A549 treated with Hydrocortisone at 1 μM for 4 hours (cell line): ENCODE measurements at places on chromosomes 1 and 21. TPM values are rescaled to one million over a fixed set of nuclear protein-coding genes. Genes with fewer than 3 reads are reported as not detected.

Gene HPCAL4
- total RNA-seq = 0.14 to 0.39 TPM (median 0.22 TPM) in 5 replicates

Gene TNFRSF8
- 0.05 to 0.15 TPM (median 0.06 TPM) in 5 replicates for total RNA-seq

Gene VANGL2
- 0.55 to 1.0 TPM (median 0.76 TPM) in 5 replicates for total RNA-seq

Gene ADAMTS5
- not detected in 5 replicates for total RNA-seq

Gene SERTAD4
- 0.40 to 0.86 TPM (median 0.53 TPM) in 5 replicates for total RNA-seq

Gene PRDM16
- 0.09 to 0.45 TPM (median 0.13 TPM) in 5 replicates for total RNA-seq

Gene ERG
- total RNA-seq = 0.03 to 0.17 TPM in 2 of 5 replicates, not detected in the others
